Stimulated activated CD4-positive, alpha-beta T cell treated with anti-CD3 and anti-CD28 coated beads, Interleukin-4, amount 100 ng/mL, for 48 hours (primary cell): ENCODE measurements at places on chromosomes 13 and 19.
A peak's percentile ranks its signal among the peaks of the same experiment; 100 is the strongest.

DNA sequence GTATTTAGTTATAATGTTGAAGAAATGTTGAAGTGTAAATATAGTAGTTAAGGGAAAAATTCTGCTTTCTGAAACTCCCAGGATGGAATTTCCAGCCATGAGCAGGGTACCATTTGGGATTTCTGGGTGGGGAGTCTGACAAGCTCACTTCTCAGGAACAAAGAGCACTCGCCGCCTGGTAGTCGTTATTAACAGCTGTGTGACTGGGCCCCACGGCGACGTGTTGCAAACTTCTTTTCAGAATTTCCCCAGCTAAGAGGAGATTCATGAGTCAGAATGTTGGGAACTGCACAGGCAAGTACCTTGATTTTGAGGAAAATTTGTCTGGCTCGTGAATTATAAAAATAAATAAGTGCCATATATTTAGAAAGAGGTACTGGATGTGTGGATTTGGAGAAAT is 103.7 kb downstream of the LACC1 start:
- DNase-seq = no peak

- DNase-seq = no peak
These were observed 269.3 kb downstream of the POU4F1 start for GRCh38 chr13:78334059-78334458.

- no peak for DNase-seq
These were observed 101.3 kb downstream of the GNG7 start for GRCh38 chr19:2600914-2601870.

DNA sequence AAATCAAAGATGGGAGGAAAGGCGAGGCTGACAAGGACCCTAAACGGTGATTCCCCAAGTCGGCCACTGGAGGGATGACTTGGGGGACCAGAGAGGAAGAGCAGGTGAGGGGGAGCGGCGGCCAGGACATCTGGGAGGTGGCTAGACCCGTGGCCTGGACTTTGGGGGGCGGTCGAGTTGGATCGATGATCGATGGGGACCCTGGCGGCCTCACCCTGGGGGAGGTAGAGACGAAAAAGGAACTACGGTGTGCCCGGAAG is 7.7 kb upstream of the CIRBP start:
- no peak for DNase-seq

DNA sequence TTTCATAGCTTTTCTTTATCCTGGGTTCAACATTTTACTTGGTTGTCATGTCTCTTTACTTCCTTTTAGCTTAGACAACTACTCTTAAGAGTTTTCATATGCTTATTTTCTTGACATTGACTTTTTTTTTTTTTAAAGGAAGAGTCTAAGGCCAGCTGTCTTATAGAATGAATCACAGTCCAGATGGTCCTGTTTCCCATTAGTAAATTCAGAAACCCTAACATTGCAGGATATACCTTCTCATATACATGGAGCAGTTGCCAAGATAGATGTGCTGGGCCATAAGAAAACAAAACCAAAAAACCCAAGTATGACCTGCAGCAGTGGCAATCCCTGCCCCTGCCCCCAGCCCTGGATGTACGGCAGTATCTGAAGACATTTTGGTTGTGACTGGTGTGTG is 72.8 kb downstream of the COG3 start:
- DNase-seq = no peak

- DNase-seq = peak; percentile 6
These were observed 61.1 kb upstream of the FAM216B start for GRCh38 chr13:42720113-42720857.

GRCh38 chr13:26749285-26749684 is 11.3 kb downstream of the GPR12 start:
- DNase-seq = no peak

GRCh38 chr13:30796132-30796572 is 60.8 kb downstream of the ALOX5AP start:
- DNase-seq = no peak

- DNase-seq = no peak
These were observed 131.8 kb upstream of the PEG3 start for GRCh38 chr19:56972291-56972841.

DNA sequence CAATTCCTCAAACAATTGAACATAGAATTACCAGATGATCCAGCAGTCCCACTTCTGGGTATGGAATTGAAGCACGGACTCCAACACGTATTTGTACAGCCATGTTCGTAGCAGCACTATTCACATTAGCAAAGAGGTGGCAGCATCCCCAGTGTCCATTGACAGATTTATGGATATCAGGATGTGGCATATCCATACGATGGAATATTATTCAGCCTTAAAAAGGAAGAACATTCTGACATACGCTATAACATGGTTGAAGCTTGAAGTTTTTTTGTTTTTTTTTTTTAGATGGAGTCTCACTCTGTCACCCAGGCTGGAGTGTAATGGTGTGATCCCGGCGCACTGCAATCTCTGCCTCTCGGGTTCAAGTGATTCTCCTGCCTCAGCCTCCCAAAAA is 220.6 kb downstream of the ZIC5 start:
- no peak for DNase-seq

DNA sequence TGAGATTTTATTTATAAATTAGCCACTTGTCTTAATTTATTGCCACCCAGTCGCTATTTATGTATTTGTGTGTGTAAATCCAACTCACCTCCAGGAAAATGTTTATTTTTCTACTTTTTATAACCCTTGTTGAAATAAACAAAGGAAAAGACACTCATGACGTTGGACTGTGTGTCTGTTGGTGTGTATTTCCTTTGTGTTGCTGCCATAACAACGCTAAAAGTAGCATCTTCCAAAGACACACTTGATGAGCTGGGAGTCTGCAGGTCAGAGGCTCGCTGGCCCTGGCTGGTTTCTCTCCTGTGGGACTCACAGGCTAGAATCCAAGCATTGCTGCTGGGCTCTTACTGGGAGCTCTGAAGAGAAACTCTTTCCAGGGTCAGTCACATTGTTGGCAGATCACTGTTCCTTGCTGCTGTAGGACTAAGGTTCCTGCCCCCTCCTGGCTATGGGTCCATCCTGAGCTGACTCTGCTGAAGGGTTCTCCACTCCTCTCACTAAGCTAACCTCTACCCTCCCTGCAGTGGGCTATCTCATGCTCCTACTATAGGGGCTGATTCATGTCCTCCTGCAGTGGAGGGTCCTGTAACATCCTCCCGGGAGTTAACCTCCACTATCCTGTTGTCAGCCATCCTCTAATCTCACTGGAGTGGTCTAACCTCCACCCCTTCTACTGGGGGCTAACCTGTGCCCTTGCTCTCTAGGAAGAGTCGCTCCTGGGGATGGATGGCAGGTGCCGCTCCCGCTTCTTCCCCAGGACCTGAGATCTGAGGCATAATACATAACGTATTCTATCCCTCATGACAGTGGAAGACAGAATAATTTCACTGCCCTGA is 2.1 kb downstream of the IFNL2 start:
- DNase-seq = no peak

DNA sequence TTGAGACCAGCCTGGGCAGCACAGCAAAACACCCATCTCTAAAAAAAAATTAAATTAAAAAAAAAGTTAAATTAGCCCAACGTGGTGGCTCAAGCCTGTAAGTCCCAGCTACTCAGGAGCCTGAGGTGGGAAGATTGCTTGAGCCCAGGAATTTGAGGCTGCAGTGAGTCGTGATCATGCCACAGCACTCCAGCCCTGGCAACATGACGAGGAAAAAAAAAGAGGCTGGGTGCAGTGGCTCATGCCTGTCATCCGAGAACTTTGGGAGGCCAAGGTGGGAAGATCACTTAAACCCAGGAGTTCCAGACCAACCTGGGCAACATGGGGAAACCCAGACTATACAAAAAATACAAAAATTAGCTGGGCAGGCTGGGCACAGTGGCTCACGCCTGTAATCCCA is 2.2 kb upstream of the TMEM161A start:
- no peak for DNase-seq

DNA sequence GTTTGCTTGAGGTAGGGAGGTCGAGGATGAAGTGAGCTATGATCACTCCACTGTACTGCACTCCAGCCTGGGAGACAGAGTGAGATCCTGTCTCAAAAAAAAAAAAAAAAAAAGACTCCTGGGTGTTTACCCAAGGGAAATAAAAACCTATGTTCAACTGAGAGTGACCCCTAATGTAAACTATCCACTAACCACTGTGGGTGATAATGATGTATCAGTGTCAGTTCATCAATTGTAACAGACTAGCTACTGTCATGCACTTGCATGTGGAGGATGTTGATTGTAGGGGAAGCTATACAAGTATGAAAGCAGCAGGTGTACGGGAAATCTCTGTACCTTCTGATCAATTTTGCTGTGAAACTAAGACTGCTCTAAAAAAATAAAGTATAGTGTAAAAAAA is 2.6 kb upstream of the CIB3 start:
- no peak for DNase-seq
